T-helper 2 cell treated with Interferon-gamma antibody and Interleukin-4, amounts not matched to agents 5 μg/mL and 100 μg/mL, for 36 hours (primary cell): ENCODE measurements at places on chromosomes 5 and 9.

- DNase-seq, result no peak
Measured at GRCh38 chr9:93038918-93039317, 19.6 kb upstream of the SUSD3 start.

DNA sequence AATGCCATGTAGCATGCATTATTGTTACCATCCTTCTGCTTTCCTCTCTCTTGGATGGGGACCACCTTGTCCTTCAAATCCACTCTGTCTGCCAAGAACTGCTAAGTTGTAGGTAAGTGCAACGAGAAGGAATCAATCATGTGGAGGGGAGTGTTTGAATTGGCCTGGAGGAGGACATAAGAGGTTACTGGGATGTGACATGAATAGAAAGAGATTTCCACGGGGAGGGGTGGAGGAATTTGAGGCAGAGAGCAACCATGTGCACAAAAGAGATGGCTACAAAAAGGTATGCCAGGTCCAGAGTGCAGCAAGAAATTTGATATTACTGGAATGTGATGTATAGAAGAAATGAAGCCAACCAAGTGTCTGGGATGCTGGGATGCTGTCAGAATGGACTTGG lies 648.9 kb upstream of the KLF4 start:
- DNase-seq, result no peak

DNA sequence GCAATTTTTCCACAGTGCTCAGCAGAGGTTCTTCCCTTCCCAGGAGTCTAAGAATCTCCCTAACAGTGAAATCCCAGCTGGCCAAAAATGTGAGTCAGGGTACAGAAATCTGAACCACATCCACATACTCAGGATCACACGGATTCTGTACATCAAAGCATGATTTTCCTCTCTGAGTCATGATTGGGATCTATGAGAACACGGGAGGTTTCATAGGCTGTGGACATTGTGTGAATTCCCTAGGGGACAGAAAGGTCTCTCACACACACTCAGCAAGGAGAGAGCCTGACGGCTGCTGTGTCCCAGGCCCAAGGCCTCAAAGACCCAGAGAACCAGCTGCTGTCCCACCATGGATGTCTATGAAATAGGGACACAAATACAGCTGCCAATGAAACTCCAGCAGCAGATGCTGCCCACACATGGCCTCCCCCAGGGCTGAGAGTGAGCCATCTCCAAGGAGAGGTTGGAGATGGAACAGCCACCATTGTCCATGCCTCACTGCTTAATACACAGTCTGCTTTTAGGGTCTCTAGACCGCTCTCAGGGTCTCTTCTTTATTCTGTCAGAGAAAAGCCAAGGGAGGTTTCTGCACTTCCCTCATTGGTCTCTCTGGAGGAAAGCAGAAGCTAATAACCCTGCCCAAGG lies 102.7 kb downstream of the ADAMTS12 start:
- DNase-seq, result no peak

DNA sequence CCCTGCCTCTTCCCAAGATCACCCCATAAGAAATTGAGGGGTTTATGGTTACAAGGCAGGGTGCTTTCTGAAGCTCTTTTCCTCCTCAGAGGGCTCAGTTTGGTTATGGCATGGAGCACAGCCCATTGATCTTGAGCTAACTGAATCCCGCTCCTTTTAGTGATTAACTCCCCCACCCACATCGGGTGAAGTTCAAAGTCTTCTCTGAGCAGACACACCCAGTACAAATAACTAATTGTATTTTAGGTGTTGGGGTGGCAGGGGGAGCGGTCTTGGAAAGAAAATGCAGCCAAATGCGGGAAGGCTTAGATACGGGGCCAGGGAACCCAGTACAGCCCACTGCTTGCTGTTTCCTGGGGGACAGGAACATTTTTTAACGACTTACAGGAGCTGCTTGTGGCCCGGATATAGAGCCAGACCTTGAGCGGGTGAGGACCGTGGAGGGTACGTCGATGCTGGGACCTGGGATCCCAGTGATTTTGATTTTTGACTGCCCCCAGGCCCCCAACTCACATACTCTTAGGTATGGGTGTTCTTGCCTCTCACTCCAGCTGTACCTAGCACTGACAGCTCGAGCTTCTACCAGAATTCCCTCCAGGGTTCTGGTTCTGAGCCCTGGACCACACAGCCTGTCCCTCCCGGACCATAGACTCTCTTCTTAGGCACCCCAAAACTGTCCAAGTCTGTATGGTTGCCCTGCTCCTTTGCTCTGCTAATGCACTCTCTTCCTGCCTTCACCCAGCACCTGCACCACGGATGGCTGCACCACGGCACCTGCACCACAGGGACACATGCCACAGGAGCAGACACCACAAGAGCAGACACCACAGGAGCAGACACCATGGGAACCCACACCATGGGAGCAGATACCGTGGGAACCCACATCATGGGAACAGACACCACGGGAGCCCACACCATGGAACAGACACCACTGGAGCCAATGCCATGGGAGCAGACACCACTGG lies 18.3 kb upstream of the RXRA start:
- DNase-seq, result no peak

DNA sequence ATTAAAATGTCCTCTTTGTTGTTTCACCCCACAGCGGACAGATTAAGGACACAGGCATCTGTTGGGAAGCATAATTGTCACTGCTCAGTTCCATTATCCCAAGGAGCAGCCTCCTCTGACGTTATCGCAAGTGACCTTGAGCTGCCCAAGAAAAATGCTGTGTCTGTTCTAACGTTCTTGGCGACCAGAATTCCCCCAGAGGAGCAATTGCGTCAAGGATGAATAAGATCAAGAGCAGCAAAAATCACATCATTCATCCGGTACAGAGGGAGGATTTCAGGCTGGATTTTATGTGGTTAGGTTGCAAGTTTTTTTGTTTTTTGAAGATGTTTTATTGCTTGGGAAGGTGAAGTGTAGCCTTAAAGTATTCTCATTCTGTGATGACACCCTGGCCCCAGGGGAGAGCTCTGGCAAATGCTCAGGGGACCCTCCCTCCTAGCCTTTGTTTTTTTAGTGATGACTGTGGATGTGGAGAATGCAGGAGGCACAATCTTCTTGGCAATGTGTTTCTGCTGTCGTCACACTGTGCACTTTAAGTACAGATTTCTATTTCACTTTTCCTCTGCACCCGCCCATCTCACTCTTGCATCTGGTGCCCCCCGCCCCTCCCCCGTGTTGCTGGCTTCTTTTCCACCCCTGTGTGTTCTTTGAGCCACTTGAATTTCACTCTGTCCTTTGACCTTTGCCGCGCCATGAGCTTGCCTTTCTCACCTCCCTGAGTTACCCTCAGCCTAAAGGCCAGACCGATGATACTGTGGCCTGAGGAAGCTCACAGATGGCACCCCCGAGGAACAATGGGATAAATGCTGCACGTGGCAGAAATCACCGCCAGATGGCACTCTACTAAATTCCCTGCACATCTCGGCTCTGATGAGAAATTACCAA lies 308.5 kb downstream of the RAB3C start:
- peak; percentile 49 for DNase-seq

- no peak for DNase-seq
Measured at GRCh38 chr5:91042936-91043255, 340.2 kb downstream of the ARRDC3 start.

DNA sequence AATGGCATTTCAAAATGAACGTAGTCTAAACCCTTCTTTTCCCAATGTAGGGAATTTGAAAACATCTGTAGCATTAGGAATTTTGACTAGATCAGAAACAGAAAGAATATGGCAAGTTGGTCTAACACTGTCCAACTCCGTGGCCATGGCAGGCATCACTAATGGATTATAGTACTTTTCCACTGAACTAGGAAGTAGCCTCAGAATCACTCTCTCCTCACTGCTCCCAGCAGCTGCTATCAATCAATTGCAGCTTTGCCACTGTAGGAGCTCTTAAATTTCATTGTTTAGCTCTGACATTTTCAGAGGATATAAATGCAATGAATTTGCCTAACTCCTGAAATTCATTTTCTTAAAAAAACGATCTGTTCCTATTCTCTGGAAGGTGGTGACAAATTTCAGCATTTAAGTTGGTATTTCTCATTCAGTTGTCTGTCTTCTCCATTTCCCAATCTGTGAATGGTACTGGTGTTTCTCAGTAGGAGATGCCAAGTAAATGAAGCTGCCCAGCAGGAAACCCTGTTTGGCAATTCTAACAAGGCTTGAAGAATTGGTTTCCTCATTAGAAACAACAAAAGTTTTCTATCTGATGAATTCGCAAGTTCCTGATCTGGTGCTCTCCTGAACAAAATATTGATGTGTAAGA lies 64.7 kb downstream of the TLR4 start:
- no peak for DNase-seq

- no peak for DNase-seq
Measured at GRCh38 chr5:61619289-61619688, 287.2 kb downstream of the ZSWIM6 start.

DNA sequence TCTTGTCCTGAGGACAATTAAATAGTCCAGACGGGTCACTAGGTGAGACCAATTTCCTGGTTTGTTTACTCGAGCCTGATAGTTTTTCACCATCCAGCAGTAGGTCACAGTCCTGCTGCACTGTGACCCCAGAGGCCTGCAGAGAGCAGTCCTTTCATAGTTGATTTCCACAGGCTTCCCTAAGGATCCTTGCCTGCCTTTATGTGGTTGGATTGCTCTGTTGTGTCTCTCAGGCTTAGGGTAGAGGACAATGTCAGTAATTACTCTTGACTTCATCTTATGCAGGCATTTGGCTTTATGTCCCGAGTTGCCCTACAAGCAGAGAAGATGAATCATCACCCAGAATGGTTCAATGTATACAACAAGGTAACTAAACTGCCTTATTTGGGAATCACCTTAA lies 9.0 kb upstream of the CATSPER3 start:
- no peak for DNase-seq

DNA sequence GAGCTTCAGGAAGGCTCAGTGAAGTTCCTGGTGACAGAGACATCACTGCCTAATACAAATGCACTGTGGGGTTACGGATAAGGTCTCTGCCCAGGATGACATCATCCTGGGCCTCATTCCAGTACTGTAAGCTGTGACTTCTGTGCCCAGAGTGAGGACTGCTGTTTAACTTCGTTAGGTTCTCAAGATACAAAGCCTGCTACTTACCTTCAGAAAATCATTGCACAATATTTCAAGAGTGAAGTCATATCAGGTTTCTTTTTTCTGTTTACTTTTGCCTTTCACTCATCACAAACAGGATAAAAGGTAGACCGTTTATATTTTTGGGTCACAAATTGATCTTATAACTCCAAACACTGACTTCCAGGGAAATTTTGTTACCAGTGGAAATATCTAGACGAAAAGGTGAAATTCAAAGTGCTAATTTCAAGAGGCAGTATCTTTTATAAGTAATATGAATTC lies 241.2 kb downstream of the PIK3R1 start:
- no peak for DNase-seq
